Thymus (tissue), 14 donors: ENCODE measurements at places on chromosomes 3 and 15.

DNA sequence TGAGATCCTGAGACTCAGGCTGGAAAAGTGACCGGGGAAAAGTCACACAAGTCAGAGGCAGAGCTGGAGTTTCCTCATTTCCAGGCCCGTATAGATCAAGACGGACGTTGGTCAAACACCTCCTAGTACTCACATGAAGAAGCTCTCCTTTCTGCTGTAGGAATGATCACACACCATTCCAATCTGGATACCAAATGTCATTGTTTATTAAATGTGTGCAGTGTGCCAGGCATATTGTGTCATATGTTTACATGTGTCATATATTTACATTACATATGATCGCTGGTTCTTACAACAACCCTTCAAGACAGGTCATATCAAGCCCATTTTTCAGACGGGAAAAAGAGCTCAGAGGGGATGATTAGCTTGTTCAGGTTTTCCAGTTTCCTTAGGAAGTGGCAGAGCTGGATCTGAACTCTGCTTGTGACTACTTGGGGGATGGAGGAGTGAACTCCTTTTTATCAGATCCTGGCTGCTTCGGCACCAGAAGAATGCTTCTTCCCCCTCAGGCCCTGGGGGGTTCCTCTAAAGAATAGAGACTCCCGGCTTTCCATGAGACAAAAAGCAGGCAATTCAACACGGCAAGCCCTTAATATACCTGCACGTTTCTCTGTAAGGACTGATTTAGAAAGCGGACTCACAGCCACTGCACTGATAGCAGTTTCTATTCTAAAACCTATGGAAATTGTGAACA, 41.9 kb downstream of the FAM43A start:
- DNase-seq: no peak

DNA sequence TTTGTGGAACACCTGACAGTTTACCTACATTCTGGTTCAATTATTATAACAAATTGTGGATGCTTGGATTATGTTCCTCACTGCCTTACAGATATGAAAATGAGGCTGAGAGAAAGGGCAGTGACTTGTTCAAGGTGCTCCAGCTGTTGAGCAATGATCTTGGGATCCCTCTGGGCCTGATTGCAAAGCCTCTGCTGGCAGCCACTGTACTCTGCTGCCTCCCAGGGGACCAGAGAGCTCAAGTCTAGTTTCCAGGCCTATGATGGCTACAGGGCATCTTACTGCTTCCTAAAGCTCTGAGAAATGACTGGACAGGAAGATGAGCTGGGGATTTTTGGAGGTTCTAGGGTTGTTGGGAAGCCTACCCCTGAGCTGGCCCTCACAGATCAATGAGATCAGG, 2.3 kb upstream of the SHC4 start:
- DNase-seq: no peak

GRCh38 chr3:108191394-108191793, 30.8 kb downstream of the IFT57 start:
- DNase-seq: no peak

DNA sequence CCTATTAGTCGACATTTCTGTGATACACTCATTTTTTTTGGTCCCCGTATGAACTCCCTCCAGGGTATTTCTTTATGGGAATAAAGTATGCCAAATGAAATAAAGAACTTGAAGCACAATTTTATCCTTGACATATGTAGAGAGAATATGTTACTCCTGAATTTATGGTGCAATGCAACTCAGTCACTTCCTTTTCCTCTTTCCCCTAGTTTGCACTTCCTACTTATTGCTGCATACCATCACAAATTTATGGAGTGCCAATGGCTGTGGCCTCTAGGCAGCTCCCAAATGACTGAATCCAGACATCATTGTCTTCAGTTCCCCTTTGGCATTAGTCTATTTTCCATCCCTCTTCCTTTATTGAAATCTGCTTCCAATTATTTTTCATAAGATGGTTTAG, 403.5 kb downstream of the FHIT start:
- DNase-seq: no peak

- DNase-seq: no peak
These were observed 39.8 kb downstream of the ARHGAP31 start for GRCh38 chr3:119333773-119334509.

DNA sequence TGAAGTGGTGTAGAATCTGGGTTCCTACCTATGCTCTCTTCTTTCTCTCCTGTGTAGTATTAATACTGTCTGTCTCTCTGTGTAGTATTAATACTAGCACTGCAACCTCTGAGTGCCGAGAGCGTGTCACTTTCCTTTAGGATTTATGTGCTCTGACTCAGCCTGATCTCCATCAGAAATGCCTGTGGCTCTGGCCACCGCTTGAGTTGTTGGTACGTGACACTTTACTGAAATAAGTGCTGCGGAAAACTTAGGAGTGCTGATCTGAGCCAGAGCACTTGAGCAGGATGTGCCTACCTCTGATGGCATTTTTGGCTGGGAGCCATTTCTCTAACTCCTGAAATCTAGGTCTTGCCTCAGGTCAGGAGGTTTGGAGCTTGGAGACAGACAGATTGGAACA, 807.4 kb downstream of the SQOR start:
- no peak for DNase-seq

DNA sequence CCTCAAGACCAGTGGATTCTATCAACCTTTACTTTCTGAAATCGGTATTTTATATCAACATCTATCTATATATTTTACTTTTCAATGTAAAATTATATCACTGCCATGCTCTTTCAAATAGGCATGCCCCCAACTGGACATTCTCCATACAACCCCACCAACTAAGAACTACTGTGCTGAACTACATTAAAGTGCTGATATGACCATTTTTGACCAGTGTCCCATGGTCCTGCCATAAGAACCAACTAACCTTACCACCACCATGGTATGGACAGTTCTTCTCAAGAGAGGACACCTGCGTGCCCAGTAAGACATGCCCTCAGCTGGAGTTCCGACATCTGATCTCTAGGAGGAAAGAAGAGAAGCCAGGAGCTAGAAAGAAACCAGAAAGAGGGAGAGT, 15.6 kb downstream of the POMGNT2 start:
- no peak for DNase-seq

DNA sequence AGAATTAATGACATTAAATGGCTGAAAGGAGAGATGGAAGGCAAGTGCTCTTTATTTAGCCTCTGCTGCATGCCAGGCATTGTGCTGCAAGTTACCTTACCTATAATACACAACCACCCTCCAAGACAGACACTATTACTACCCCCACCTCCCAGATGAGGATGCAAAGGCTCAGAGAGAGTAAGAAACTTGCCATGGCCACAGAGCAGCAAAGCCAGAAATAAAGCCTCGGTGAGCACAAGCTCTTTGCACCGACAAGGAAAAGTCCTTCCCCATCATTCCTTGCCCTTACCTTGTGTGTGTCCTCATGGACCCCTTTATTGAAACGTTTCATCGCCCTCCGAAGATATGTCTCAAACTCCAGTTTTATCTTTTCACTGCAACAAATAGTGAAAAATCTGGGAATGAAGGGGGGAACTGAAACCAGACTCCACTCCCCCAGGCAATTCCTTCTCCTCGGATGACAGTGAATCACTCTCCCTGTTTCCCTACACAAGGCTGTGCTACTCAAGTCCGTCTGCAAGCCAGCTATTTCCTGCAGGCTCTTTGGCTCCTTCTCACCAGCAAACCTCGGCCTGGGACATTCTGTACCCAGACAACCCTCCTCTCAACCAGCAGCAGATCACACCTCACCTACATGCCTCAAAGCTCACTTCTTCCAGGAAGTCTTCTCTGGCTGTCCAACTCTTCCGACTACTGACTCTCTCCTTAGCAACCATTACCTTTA, 11.4 kb downstream of the XPC start:
- no peak for DNase-seq

DNA sequence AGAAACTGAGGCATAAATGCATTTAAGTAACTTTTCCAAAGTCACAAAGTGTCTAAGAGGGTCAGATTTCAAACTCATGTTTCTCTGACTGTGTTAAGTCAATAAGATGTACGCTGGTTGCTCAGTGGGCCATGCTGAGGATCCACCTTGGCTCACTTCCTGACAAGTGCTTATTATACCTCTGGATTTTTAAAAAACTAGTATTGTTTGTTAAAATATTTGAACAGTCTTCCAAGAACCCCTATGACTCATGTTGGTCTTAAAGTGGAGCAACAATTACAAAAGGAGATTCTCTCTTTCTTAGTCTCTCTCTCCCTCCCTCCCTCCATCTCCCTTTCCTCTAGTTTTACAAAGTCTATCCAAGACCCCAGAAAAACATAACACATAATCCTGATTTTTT, 1050.2 kb downstream of the AGBL1 start:
- no peak for DNase-seq
